AML-193 (cell line): ENCODE measurements at places on chromosomes 7 and 10.

DNA sequence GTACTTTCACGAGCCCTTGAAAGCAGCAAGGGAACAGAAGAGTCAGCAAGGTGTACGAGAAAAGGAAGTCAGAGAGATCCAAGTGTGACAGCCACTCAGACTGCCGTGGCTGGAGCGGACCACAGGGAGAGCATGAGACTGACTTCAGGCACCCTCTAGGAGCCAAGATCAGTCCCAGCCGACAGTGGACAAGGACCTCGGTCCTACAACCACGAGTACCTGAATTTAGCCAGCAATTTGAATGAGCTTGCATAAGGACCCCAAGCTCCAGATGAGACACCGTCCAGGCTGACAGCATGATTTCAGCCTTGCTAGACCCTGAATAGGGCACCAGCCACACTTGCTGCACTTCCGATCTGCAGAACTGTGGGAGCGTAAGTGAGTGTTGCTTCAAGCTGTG lies 13.7 kb upstream of the EBF3 start:
- DNase-seq, result no peak

GRCh38 chr7:44148961-44149536 lies 7.9 kb upstream of the MYL7 start:
- no peak for DNase-seq

DNA sequence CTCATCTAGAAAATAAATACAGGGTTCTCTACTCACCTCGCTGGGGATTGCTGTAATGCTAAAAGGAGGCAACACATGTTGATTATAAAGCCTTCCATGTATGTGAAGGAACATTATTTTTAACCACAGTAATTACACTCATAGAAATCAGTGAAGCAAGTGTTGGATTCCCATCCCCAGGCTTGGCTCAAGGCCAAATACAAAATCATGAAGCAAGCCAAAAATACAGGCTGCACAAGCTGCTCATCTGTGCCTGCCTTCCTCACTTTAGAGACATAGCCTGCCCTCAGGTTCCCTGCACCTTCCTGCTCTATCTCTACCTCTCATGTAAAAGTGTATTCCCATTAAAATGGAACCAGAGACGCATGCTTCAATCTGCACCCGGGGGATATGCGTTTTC lies 1077.1 kb upstream of the C7orf33 start:
- no peak for DNase-seq

DNA sequence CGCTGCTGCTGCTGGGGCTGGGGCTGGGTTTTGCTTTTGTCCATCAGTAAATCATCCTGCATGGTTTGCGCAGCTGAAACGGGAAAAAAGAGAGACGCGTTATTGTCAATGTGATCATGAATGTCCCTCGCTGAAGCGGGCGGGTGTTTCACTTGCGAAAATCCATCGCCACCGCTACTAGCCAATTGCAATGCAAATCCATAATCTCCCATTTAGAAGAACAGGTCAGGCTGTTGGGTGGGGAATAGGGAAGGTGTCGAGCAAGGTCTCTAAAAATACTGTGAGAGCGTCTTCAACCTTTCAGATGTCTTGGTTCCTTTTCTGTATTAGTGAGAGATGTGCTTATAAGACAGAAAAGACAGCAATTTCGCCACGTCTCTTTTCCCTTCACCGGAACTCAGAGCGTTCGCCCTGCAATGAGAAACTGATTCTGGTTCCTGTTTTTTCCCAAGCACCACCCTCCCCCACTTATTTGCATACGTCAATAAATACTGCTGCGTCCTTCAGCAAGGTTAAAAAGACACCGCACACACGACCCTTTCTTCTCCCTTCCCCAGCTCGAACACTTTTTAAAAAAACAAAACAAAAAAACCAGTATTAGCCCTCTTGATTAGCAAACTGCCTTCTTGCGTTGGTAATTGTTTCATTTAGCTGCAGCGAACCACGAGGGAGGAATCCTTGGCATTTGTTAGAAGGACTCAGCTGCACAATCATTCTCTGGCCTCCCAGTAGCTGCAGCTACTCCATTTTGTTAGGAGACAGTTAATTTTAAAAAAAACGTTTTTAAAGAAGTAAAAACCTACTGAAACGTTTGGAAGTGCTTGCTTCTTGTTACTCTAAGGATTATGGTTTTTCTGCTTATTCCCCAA lies 50.4 kb downstream of the CPEB3 start:
- DNase-seq, result peak; percentile 90

DNA sequence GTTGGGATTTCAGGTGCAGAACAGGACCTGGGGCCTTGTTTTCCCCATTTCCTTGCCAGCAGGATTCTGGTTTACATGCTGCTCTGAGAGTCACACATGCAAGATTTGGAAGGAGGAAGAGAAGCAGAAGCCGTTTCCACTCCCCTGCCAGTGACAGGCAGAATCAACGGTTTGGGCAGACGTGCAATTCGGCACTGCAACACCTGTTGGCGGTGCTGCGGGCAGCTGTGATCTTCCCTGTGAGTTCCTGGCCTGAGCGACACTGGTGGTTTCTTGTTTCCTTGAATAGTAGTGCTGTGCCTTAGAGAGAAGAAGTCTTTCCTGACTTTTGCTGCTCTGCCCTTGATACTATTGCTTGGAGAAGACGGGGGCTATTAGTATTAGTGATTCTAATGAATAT lies 1126.2 kb downstream of the TYW1 start:
- DNase-seq, result no peak
